SK-N-SH treated with all-trans-retinoic acid at 6 μM for 48 hours (cell line): ENCODE measurements at places on chromosomes 16 and 17.

DNA sequence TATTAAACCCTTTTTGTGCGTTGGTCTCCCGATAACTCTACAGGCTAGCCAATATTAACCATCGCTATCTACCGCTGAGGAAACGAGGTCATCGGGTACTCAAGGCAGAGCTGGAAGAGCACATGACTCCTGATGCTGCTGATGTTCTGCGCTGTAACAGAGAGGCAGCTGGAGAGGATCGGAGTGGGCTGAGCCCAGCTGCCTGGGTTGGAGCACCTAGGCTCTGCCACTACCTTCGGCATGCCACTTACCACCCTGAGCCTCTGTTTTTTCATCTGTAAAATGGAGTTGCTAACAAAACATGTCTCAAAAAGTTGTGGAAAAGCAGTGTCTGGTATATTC lies 432 bp upstream of the SLC46A1 start:
- peak; percentile 16; the same call in 2 of the 3 replicates for ATAC-seq

DNA sequence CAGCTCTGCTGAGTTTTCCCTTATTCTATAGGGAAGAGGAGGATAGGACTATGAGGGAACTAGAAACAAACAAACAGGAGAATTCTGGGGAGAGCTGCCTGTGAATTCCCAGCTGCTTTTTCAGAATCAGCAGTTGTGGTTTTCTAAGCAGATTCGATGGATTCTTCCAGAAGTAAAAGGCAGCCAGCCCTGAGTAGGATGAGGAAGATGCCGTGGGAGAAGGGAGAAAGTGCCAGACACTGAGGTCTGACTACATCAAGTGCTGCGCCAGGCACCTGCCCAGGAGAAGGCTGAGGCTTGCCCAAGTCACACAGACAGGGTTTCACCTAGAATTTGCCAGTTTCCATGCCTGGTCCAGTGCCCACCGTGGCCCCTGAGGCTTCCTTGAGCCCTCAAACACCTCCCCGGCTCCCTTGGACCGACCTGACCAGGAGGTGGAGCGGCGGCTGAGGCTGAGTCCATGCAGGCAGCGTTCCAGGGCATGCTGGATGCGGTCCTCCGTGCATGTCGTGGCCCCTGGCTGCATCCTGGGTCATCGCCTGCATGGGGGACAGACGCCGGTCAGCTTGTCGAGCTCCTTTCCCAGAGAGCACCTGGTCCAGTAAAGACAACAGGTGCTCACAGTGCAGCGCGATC lies 43.6 kb upstream of the PIK3R6 start:
- ATAC-seq: no peak

DNA sequence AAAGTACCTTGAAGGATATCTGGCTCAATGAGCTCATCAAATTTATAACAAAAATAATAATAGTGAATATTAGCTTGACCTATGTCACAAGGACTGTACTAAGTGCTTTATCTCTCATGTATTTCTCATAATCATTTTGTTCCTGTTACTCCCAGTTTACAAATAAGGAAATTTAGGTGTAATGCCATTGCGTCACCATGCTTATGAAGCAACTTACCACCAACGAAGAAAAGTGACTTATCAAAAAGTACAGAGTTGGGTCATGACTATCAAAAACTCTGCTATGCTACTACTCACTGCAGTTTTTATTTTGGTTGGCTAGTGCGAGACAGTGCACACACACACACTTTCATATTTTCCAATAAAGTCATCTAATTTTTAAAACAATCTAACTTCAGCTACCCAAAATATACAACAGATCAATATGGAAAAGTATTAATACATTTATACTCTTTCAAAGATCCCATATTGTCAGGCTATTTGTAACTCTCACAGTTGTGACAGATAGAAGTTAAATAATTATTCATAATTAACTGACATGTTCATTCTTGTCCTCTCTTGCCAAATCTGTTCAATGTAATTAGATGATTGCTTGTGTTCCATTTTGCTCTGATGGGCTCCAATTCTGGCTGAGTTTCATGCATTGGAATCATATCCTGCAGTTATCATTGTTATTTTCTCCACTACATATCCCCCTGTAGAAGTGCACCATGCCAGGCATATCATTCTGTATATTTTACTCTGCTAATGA lies 119.4 kb downstream of the KCNJ2 start:
- ATAC-seq: no peak

DNA sequence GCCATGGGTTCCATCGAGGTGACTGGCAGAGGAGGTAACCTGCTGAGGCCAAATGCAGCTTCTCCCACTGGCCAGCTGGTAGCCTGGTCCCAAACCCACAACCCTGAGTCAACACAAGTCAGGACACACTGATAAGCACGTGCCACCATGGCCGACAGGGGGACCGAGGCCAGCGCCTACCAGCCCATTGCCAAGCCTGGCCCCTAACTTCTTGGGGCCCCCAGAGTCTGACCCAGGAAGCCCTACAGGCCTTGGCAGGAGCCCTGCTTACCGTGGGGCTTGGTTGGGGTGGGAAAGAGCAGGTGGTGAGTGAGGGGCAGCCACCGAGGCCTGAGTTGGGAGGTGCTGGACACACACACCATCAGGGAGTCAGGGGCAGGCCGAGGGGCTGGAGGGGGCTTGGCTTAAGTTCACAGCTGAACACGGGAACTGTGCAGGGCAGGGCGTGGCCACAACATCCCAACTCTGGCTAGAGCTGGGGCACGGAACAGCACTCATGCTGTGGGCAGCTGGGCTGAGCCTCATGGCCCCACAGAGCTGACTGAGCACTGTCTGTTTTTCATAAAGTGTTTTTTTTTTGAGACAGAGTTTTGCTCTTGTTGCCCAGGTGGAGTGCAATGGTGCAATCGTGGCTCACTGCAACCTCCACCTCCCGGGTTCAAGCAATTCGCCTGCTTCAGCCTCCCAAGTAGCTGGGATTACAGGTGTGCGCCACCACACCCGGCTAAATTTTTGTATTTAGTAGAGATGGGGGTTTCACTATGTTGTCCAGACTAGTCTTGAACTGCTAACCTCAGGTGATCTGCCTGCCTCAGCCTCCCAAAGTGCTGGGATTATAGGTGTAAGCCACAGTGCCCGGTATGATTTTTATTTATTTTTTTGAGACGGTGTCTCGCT lies 5.5 kb downstream of the MRPL28 start:
- no peak for ATAC-seq

DNA sequence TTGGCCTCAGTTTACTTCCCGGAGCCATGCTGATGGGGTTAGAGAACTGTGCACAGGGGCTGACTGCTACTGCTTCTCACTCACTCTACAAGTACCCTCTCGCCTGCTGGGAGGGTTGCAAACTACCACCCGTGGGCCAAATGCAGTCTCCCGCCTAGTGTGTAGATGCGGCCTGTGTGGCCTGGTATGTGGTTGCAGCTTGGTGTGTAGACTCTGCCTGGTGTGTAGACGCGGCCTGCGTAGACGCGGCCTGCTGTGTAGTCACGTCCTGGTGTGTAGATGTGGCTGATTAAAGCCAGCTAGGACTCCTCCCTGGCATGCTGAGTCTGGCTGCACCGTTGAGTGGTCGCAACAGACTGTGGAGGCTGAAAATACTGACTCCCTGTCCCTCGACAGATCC lies 7.3 kb downstream of the CANT1 start:
- ATAC-seq: no peak

DNA sequence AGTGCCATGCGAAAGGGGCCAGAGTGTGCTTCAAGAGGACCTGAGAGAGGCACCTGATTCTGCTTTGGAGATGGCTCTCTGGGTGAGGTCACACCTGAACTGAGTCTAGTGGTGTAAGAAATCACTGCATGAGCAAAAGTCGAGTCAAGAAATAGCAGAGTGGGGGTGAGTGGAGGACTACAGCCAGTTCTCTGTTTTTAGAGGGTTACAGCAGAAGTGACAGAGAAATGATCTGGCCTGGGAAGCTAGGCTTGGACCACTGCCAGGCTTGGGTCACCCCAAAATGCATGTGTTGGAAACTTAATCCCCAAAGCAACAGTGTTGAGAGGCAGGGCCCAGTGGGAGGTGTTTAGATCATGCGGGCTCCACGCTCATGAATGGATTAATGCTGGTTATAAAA lies 312.0 kb downstream of the CBLN1 start:
- ATAC-seq: no peak

GRCh38 chr17:45786349-45786748 lies 2.2 kb downstream of the CRHR1 start:
- ATAC-seq: no peak

GRCh38 chr17:2312736-2313135 lies 9.0 kb downstream of the SRR start:
- no peak for ATAC-seq

- ATAC-seq: no peak
These were observed 98.1 kb downstream of the SDK2 start for GRCh38 chr17:73546114-73546513.

DNA sequence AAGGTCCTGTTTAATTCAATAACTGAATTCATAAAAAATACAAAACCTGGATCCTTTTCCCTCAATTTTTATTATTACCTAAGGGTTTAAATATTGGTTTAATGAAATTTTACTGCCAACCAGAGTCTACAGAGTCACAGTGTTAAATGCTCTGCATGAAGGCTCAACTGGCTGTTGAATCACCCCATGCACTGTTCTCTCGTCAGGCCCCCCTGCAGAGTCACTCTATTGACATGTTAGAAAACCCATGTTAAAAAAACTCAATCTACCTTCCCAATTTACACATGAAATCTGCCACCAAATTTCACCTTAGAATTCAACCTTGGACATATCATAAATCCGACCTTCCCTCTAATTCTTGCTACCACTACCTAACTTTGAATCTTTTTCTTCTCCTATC lies 43.3 kb upstream of the ULK2 start:
- no peak for ATAC-seq

DNA sequence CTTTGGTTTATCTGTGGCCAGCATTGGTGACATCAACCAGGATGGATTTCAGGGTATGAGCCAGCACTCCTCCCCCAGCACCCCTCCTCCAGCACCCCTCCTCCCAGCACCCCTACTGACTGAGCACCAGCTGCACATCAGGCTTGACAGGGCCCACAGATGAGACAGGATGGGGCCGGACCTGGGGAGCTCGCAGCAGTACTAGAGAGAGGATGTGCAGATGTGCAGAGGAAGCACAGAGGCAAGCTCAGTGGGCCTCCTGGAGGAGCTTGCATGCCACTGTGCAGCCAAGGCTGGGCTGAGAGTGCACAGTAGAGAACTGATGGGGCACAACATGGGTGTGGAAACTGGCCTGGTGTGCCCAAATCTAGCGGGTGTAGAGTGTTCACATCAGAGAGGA lies 16.2 kb downstream of the ITGA3 start:
- no peak for ATAC-seq

DNA sequence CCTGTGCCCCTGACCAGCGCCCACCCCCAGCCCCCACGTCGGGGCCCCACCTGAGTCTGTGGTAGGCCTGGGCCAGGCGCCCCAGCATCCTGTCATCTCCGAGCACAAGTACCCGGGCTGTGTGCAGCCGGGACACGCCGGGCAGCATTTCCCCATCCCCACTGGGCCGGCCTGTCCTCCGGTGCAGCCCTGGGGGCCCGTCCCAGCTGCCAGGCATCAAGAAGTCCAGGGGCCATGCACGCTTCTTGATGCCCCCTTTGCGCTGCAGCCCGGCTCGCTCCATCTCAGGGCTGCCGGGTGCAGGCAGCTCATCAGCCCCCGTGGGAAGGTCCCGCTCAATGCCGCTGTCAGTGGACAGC lies 29.3 kb upstream of the MFSD6L start:
- ATAC-seq: no peak

- no peak for ATAC-seq
These were observed 8.1 kb upstream of the MT1E start for GRCh38 chr16:56617212-56618085.

DNA sequence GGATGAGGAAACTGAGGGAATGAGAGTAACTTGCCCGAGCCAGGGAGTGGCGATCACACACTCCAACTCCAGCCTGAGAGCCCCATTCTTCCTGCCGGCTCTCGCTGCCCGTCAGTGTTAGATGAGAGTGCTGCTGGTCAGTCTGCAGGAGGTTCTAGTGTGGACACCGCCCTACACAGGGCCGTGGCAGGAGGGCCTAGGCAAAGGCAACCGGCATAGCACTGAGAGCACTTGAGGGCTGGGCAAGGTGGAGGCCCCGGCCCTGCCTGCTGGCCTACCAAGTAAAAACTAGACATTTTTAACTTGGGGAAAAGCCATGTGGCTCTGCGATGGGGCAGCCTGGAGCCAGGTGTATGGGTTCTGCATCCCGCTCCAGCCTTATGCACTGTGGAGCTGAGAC lies 354.8 kb downstream of the SEC14L1 start:
- no peak for ATAC-seq

DNA sequence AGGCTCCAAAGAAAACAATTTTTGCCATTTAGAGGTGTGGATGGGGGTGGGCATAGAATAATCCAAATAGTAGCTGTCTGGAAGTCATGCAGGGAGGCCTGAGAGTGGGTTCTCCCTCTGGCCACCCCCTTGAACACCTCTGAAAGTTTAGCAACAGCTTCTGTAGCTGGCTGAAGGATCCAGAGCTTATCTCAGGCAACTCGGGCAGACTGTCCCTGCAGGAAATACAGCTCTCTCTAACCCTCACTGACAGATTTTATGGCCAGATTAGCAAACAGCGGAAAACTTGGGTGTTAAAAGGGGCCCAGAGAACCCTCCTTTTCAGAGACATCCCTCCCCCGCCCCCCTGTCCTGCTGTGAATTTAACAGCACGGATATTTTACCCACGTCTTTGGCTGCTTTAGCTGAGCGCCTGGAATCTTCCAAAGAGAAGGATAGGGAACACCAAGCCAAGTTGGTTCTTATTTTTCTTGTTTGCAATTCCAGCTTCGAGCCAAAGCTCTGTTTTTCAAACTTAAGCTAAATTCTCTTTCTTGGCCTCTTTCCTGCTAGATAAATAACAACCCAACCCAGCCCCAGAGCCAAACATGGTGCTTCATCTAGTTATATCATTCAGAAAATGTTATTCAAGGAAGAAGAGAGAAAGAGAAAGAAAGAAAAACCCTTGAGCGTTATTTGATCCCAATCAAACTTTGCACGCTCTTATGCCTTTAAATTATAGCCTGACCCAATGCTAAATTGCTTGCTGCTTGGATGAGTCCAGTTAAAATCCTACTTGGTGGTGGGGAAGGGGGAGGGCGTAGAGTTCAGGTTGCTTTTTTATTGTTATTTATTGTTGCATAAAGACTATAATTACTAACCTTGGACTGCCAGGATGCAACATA lies 2.3 kb upstream of the HOXB2 start:
- ATAC-seq: no peak

DNA sequence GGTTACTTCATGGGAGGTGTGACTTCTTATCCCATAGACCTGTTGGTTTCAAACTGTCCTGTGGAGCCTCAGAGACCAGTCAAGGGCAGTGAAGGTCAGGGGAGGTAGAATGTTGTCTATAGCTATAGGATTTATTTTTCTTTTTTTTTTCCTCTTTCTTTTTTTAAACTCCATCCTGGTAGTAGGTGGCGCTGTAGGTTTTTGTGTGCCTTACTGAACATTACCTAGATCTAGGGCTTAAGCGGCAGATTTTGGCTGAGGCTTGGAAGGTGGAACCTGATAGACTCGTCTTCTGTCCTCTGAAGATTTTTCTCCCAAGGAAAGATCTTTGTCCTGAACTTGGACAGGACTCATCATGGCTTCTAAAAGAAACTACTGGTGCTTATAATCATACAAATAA lies 8.2 kb upstream of the LASP1NB start:
- no peak for ATAC-seq
